Activated naive CD4-positive, alpha-beta T cell (primary cell): ENCODE measurements at places on chromosomes 6 and 20.

DNA sequence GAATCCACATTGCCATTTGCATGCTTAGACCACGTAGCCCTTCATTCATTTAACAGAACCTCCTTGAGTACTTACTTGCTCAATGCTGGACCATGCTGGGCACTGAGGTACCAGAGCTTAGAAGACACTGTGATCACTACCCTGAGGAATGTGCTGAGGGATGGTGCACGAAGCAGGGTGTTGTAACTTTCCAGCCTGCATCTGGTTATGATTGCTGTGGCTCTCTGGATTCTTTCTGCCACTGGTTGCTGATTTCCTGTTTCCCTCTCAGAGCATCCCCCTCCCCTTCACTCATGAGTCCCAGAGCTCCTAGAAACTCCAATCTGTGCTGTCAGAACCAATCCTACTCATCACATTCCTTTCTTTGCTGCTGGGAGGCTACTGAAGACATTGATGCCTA, 537.4 kb downstream of the PTPRT start:
- no peak for DNase-seq

GRCh38 chr6:108580646-108581045, 19.9 kb downstream of the FOXO3 start:
- no peak for DNase-seq

DNA sequence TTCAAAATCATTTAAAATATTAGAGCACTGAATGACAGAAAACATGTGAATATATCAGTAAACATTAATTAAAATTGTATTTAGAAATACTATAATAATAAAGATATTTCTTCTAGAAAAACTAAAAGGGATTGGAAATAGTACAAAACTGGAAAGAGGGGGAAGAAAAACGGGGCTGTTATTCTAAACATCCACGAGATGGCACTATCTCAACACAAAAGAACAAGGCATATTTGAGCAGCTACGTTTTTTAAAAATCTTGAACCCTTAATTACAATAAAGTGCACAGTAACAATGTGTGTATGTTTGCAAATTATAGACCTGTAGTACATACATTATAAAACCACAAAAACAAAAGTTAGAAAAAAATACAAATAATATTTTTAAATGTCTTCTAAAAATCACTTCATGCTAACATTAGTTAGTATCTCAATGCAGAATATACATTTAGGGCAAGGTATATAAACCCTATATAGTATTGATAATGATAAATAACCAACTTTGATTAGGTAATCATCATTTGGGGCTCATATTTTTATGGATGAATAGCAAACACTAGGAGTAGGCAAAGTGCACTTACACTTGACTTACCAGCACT, 42.5 kb upstream of the PNISR start:
- no peak for DNase-seq

DNA sequence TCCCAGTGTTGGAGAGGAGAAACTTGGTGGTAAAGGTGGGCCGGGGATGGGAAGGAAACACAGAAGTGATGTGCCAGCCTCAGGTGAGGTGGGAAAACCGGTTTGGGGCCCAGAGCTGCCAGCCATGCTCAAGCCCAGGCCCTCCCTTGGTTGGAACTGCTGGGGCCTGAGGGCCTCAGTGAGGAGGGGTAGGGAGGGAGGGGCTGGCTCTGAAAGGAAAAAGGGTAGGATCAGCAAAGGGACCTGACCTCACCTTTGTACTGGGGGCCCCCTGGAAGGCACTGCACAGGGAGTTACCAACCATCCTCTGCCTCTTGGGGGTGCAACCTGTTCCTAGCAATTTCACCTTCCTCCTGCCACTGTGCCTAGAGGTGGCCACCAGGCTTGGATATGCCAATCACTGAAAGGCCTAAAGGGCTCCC, 1.8 kb upstream of the SPEF1 start:
- no peak for DNase-seq

DNA sequence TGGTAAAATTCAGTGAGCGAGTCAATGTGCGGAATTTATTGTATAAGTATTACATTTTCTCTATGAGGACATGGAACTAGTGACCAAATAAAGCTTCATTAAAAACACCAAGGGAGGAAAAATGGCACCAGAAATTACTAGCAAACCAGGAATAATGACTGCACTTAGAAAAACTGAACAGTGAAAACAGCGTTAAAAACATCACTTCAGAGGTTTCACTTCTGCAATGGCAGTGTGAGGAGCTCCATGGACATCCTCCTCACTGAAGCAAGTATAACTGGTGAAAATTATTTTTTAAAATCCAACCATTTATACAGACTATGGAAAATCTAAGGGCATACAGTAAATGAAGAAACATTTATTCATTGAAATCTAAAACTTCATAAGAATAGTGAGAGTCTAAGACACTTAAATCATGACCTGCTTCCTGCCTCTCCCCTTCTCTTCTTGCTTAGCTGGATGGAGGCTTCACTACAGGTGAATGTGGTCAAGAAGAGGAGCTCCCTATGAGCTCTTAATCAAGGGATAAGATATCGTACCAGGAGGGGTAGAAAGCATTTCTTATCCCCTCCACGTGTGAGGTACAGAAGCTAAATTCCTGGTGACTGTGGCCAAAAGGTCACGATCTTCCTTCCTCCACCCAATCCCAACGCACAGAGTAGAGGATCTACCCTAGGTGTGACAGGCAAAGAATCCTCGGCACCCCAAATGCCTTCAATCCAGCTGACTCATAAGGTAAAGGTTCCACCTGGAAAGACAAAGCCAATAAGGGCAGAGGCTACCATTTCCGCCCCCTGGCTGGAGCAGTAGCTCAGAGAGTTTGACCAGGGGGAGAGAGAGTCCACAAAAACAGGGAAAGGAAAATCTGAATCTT, 12.3 kb upstream of the ASF1A start:
- DNase-seq: no peak

- no peak for DNase-seq
These were observed 62.3 kb downstream of the TRMT6 start for GRCh38 chr20:5888041-5888440.

- DNase-seq: no peak
These were observed 47.5 kb downstream of the FOXC1 start for GRCh38 chr6:1657116-1657770.

DNA sequence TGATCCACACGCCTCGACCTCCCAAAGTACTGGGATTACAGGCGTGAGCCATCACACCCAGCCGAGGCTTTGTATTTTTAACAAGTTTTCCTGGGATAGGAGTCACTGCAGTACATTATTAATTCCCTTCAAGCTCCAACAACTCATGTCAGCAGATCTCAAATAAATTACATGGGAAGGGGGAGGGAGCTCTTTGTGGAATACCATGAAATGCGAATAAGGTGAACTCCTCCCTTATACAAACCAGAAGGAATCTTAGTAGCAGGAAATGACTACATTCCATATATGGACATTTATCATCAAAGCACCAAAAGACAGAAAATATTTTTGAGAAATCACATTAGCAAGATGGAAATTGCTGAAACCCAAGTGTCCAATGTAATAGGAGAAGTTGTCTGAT, 2.9 kb downstream of the GSS start:
- no peak for DNase-seq

DNA sequence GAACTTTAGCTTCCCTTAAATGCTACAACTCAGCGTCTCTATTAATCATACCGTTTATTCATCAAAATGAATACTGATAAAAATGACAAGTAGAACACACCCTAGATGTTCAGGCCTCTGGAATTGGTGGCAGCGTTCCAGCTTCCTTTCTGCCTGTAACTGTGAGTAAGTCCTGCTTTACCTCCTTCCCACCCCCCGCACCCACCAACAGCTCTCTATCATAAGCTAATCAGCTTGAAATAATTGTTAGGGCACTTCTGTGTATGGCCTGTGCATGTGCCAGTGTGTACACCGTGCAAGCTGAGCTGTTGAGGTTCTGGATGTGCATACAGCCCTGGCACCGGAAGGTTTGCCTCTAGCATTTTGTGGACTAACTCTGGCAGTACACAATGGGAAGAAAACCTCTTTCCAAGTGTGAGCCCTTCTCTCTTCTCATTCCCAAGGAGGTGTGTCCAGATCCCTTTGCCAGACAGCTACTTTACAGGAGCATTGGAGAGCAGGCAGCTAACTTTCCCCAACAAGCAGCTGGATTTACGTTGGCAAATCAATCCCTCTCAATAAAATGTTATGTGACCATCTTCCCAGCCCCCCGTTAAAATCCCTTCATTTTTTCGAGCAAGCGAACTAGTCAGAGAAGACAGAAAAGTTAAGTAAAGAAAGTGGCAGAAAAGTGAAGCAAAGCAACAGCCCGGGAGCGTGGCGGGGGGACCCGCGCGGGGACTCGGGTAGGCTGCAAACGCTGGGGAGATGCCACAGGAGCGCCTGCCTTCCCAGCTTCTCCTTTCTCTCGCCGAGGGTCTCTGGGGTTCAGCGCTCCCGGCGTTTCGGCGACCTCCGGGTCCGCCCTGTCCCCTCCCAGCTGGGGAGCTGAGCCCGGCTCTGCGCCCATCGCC, 803 bp upstream of the ADGRG6 start:
- no peak for DNase-seq

GRCh38 chr20:13718171-13718570, 66.5 kb downstream of the ESF1 start:
- no peak for DNase-seq

DNA sequence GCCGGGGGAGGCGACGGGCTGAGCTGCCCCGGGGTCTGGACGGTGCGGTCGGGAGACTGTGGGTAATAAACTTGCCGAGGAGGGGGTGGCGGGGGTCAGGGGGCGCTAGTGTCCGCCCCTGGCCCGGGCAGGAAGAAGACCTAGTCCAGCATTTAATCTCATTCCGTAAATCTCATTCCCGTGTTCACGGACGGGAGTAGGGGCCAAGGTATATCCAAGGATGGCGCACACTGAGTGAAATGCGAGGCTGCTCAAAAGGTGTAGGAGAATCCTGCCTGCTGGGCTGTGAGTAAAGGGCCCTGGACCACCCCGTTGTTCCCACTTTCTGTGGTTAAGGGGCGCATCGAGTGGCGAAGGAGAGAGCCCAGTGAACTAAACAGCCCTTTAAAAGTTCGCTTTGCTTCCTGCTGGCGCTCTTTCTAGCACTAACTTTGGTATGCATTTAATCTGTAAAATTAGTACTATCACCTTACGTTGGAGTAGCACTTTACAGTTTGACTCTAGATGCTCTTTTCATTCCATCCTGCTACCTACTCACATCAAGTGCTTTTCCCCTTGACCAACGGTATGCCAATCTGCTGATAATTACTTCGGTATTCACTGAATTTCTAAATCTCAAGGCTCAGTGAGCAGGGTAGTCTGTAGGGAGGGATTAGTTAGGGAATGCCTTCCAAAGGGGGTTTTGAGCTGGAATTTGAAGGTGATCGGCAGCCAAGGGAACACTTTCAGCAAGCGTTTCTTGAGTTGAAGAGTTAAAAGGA, 730 bp downstream of the PARD6B start:
- DNase-seq: no peak

DNA sequence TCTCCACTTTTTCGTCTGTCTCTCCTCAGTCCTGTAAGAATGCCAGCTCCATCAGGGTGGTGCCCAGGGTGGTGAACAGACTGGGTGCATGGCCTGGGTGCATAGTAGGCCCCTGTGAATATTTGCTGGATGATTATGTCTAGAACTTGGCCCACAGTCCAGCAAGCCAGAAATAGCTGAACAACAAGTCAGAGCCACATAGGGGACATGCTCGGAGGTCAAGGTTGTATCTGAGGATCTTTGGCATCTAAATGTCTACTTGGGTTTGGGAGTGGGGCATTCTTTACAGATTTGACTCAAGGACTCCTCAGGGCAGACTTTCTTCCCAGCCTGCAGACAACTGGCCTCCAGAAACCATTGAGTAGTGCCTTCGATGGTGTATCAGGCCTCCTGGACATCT, 18.1 kb upstream of the BPIFA3 start:
- no peak for DNase-seq

DNA sequence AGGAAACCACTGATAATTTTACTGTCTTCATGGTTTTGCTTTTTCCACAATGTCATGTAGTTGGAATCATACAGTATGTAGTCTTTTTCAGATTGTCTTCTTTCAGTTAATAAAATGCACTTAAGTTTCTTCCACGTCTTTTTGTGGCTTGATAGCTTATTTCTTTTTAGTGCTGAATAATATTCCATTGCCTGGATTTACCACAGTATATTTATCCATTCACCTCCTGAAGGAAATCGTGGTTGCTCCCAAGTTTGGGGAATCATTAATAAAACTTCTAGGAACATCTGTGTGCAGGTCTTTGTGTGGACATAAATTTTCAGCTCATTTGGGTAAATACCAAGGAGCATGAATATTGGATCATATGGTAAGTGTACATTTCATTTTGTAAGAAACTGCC, 38.8 kb upstream of the ZNFX1 start:
- DNase-seq: no peak
